NCI-H2029 treated with DMSO at 0.1 percent for 48 hours (cell line): ENCODE measurements at places on chromosomes 6 and 20.

DNA sequence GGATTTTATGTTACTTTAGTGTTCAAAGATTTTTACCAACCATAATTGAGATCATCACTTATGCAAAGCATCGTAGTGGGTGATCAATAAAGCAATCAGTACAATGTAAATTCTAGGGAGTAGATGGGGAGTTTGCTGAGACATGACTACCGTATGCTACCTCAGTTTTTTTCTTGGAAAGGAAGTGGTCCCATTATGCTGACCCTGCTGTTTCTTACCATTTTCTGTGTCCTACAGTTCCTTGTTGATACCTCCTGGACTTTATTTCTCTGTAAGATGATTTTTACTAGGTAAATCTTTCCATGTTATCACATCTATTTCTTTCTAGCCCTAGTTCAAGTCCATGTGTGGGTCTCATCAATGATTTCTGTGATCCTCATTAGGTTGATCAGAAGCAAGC, 19.3 kb upstream of the NKAIN2 start:
- no peak for DNase-seq

DNA sequence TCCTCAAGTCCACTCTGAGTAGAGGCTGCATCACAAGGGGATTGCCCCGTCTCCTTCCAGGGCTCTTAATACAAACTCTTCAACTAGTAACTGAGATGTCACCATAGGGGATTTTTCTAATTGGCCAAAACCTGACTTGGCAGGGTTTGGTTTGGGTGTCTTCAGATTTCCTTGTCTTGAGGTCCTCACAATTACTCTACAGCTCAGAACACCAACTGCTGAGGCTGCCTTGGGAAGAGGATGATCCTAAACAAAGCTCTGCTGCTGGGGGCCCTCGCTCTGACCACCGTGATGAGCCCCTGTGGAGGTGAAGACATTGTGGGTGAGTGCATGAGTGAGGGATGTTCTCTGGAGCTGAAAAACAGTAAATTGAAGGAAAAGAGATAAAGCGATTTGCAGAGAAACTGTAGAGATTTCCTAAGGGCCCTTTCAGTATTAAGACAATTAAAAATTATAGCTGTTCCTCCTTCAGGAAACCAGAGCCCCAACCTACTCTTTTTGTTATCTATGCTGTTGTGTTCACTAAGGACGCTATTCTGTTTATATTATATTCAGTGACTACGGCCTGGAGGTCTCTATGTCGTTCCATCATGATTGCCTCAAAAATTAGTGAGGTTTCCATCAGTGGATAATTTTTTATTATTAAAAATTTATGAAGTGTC, at the start of gene HLA-DQA1:
TSS of gene HLA-DQA1 (plus strand) at position 188 of the 662 bp plus-strand sequence. CDS start at position 241, 53 bp downstream.
- no peak for DNase-seq

DNA sequence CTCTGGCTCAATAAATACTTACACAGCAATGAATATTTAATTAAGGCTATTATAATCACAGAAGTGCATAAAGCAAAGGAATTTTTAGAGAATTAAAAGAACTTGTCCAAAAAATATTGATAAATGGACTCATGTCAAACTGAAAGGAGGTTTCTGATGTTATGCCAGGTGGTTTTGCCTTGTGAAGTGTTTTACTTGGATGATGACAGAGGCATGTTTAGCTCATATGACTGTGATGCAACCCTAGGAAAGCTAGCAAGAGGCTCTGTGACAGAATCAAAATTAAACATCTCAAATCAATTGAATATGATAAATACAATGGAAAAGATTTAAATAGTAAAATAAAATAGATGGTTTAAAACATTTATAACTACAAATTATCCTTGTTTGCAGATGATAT, 137.3 kb downstream of the TMEM200A start:
- no peak for DNase-seq

DNA sequence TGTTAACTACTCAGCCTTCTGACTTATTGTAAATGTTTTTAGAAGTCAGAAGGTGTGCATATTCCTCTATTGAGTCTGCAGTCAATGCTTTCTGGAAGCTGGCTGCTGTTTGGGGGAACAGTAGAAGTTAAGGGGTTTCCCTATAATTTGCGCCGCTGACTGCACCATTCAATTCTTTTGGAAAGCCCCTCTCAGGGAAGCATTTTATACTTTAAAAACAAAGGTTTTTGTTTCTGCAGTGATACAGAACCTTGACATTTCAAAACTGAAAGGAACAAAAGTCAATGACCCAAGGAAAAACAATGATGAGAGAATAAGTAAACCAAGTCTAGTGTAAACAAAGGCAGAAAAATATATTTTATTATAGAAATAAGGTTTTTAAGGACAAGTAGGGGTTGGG, 120.8 kb upstream of the TNFAIP3 start:
- no peak for DNase-seq

GRCh38 chr6:31011153-31011552, 879 bp downstream of the MUC22 start:
- no peak for DNase-seq

DNA sequence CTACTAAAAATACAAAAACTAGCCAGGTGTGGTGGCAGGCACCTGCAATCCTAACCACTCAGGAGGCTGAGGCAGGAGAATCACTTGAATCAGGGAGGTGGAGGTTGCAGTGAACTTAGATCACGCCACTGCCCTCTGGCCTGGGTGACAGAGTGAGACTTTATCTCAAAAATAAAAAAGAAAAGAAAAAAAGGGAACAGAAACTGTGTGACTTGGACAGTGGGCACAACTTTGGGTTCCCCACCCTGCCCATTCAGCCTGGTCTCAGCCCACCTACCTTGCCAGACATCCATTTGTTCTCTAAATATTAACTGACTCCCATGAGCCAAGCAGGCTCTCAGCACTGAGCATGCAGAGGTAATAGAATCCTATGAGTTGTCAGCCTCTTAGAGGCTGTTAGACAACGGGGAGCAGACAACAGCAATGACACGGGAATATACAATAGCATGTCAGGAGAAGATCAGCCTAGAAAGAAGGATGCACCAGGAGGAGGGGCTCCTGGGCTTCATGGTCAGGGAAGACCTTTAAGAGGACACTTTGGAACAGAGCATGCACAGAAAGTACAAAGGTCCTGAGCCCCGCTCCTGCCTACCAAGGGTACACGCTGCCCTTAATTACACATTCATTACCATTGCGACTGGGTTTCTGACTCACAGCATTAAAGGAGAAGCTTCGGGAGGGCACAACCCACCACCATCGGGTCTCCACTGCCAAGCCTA, 20.0 kb downstream of the FAM209B start:
- no peak for DNase-seq

DNA sequence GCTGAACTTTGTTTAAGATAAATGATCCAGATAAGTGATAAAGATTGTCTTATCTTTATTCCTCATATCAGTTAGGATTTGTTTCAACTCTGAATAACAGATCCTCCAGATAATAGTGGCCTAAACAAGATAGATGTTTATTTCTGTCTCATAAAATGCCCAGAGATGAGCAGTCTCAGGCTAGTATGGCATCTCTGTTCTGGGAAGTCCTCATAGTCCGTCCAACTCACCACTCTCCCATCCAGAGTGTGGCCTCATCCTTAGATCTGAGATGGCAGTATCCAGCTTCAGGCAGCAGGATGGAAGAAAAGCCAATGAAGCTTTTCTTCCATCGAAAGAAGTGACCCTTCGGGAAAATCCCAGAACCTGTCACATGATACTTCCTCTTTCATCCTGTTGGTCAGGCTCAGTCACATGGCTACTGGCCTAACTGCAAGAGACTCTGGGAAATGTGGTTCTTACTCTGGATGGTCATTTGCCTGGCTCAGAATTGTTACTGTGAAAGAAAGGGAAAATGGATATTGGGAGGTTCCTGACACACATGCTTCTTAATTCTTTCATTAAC, 29.4 kb upstream of the TAGAP start:
- no peak for DNase-seq
